Esophagus mucosa (tissue), 1 donor: ENCODE measurements at places on chromosomes 2 and 18.
A peak's percentile ranks its signal among the peaks of the same experiment; 100 is the strongest.

DNA sequence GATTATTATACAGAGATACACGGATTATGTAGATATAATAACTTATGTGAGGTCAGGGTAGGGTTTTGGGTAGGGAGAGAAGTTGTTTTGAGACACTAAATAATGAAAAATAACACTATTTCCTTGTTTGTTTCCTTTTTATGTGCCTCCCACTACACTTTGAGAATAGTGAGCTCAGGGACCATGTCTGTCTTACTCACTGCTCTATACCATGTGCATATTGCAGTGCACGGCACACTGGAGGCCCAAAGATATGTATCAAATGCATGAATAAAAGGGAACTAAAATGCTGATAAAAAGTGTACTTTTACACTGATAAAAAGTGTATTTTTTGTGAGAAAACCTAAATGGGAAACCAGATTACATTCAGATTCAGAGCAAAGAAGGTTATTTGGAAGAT lies 151.4 kb upstream of the NABP1 start:
- ATAC-seq, result no peak

DNA sequence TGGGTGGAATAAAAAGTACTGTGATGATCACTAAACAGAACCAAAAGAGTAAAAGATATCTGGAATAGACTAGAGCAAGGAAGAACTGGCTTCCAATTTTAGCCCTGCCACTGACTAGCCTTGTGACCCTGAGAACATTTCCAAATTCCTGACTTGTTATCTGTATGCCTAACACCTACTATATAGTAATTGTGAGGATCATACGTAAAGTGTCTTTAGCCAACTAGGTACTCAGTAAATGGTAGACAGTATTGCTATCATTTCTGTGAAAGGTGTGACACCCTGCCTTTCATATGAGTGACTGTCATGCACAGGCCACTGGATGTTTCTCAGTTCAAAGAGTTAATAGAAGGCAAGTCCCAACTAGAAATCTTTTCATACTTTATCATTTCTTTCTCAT lies 29.8 kb downstream of the CYTIP start:
- ATAC-seq, result no peak

DNA sequence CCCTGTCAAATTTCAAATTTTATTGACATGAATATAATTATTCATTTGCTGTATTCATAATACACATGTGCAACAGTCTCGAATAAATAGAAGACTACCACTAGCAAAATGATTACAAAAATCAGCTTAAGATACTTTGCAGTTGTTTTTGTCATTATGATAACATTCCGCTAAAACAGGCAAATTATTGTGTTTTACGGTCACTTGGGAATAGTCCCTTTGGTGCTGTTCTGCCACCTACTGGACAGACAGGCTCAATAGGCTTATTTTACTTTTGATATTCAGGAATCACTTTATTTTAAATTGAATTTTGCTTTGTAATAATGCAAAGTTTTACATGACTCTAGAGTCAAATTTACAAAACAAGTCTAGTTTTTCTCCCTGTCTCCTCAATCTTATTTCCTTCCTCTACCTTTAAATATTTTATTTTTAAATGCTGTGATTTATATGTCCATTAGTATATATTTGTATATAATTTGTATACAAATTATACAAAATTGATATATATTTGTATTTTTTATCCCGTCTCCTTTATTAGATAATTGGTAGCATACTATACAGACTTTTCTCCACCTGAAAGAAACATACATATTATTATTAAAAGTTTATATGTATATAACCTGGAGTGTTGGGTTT lies 456.3 kb downstream of the DLGAP1 start:
- ATAC-seq, result no peak

DNA sequence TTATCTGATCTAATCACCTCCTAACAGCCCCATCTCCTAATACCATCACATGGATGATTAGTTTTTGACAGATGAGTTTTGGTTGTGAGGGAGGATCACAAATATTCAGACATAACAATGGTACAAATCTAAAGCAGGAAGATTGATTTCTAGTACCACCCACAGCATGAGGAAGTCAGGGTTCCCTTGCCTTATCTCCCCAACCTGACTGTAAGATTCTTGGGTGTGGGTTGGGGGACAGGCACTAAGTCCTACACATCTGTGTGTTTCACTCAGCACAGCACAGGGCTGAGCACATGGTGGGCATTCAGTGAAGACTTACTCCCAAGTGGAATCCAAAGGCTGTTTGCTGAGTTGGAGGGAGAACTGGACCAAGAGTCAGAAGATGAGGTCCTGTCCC lies 93.8 kb upstream of the CXCR4 start:
- ATAC-seq, result no peak

GRCh38 chr18:13051159-13051558 lies 60.0 kb downstream of the CEP192 start:
- no peak for ATAC-seq

GRCh38 chr2:46422717-46423394 lies 56.5 kb upstream of the TMEM247 start:
- ATAC-seq, result no peak

DNA sequence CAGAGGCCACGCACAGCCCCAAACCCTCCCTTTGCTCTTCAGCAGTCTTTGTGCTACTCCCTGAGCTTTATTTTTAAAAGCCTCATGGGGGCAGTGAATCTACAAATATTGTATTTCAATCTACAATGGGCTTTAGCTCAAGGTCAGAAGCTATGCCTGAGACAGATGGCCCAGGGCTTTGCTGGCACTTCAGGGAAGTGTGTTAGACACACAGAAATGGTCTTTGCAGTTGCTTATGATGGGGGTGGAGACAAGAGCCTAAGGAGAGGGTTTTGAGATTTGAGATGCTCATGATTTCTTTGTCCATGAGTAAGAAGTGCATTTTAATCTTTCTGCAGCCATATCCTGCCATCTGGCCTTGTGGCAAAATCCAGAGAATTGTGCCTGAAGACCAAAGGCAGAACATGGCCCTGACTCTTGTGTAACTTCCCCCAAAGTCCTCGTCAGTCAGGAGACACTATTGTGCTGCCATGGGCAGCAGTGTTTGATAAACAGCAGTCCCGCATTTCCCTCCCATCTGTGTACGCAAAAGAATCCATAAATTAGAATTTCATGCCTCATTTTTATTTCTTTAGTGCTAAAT lies 92.6 kb downstream of the VAPA start:
- no peak for ATAC-seq

DNA sequence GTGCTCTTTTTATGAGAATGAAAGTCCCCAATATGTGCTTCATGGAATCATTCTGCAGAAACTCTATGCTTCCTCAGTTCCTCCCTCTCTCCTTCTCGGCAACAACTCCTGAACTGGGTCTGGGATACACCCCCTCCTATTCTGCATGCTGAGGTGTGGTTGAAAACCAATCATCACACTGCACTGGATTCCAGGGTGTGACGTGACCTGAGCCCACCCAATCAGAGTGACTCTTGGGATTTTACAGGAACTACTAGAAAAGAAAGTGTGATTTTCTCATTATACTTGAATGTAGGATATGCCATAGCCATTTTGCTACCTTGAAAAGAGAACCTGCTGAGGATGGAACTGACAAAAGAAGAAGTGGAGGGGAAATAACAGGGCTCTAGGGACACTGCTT lies 36.3 kb downstream of the ACVR1 start:
- ATAC-seq, result no peak

DNA sequence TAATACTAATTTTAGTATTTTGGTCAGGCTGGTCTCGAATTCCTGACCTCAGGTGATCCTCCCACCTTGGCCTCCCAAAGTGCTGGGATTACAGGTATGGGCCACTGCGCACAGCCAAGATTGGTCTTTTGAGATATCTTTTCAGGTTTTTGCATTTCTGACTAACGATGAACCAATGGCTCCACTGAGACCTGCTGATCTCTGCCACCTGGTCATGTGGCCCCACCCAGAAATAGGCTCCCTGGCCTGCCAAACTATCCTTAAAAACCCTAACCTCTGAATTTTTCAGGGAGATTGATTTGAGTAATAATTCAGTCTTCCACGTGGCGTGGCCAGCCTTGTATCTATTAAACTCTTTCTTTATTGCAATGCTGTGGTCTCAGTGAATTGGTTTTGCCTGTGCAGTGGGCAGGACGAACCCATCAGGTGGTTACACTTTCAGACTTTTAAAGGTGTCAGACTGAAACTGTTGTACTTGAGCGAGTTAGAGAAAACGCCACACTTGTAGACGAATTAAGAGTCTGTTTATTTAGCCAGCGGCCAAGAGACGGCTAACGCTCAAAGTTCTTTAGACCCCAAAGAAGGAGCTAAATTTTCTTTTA lies 85.8 kb upstream of the MSH6 start:
- no peak for ATAC-seq

GRCh38 chr2:70083344-70084156 lies 3.7 kb upstream of the PCBP1 start:
- ATAC-seq, result peak; percentile 71
